CD8-positive, alpha-beta T cell (primary cell): ENCODE measurements at places on chromosomes 2 and 18. TPM values are rescaled to one million over a fixed set of nuclear protein-coding genes. Genes with fewer than 3 reads are reported as not detected.

- DNase-seq = no peak
Measured at GRCh38 chr2:204791230-204791629, 246.0 kb downstream of the PARD3B start.

GRCh38 chr2:146814971-146815370, 1029.9 kb upstream of the ACVR2A start:
- DNase-seq = no peak

- DNase-seq = no peak
Measured at GRCh38 chr2:229206548-229206947, 64.5 kb downstream of the PID1 start.

- no peak for DNase-seq
Measured at GRCh38 chr2:164932377-164932776, 22.9 kb downstream of the SLC38A11 start.

DNA sequence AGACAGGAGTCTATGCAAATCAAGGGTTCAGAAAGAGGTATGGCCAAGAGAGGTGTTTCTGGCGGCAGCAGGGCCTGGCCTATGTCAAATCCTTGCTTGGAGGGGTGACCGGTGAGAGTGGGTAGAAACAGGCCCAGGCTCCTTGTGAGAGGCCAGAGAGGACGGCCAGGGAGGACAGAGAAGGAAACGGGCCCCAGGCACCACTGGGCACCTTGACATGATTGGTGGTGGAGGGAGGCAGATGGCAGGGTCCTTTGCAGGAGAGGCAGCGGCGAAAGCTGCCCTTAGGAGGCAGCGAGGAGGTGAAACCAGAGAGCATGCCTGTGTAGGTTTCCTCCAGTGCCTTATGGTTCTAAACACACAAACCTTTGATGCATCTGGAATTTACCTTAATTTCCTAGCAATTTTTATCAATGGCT, 6.2 kb downstream of the RAMP1 start:
- DNase-seq = no peak

- DNase-seq = no peak
Measured at GRCh38 chr18:28657961-28658360, 481.0 kb upstream of the CDH2 start.

Gene LCT
- 0.06 TPM for total RNA-seq

Gene FAM237A
- not detected for total RNA-seq

Gene CTAGE1
- total RNA-seq = not detected

Gene PASK
- total RNA-seq = 329 TPM

Gene RPRM
- 0.27 TPM for total RNA-seq

Gene NIF3L1
- total RNA-seq = 4.9 TPM

Gene CLHC1
- 2.3 TPM for total RNA-seq

Gene LYPD6
- total RNA-seq = not detected
